ENCODE measurements at places on chromosomes 7 and 10. TPM values are rescaled to one million over a fixed set of nuclear protein-coding genes. Genes with fewer than 3 reads are reported as not detected.

The ADCY1 gene
- total RNA-seq: 1.2 TPM

The TLL2 gene
- total RNA-seq: 0.02 TPM

The TMEM225B gene
- 0.57 TPM for total RNA-seq

The ADAM8 gene
- total RNA-seq: 124 TPM

The GALNT17 gene
- total RNA-seq: not detected

The RGR gene
- total RNA-seq: not detected

The OR2F2 gene
- not detected for total RNA-seq

The ZNF862 gene
- 17.6 TPM for total RNA-seq

The PNLIP gene
- not detected for total RNA-seq

The OGDHL gene
- total RNA-seq: 0.44 TPM

The GET4 gene
- total RNA-seq: 17.7 TPM

The NAT16 gene
- not detected for total RNA-seq

The SLC26A4 gene
- 1.5 TPM for total RNA-seq

DNA sequence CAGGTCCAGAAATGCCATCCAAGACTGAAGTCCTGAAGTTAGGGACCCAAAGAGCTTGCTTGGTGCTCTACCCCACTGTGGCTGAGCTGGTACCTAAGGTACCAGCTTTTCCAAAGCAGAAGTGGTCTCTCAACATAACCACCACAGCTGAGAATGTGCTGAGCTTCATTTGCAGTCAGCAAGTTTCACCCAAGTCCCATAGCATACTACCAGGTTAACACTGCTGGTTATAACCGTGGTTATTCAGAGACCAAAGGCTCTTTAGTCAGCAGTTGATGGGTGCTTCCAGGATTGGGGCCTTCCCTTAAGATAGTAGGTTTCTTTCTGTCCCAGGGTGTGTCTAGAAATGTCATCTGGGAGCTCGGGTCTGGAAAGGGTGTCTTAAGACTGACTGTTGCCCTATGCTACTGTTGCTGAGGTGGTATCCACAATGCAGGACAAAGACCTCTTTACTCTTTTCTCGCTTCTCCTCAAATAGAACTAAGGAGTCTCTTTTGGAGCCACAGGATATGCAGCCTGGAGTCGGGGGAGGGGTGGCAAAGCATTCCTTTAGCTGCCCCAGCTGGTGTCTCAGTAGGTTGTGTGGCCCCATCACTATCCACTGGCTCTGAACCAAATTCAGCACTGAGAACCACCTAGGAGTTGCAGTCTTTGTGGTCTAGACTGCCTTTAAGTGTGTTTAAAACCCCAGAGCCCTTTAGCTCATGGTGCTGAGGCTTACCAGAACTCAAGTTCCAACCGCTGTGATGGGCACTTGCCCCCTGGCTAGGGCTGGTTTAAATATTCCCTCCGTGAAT lies 354.9 kb upstream of the SEMA3C start:
- no peak for DNase-seq

- DNase-seq: no peak
These were observed 150.6 kb downstream of the TRIL start for GRCh38 chr7:28807396-28807994.

- DNase-seq: no peak
These were observed 39.2 kb upstream of the MKLN1 start for GRCh38 chr7:131288450-131288849.

- no peak for DNase-seq
These were observed 63.1 kb downstream of the TNS3 start for GRCh38 chr7:47518827-47519226.

DNA sequence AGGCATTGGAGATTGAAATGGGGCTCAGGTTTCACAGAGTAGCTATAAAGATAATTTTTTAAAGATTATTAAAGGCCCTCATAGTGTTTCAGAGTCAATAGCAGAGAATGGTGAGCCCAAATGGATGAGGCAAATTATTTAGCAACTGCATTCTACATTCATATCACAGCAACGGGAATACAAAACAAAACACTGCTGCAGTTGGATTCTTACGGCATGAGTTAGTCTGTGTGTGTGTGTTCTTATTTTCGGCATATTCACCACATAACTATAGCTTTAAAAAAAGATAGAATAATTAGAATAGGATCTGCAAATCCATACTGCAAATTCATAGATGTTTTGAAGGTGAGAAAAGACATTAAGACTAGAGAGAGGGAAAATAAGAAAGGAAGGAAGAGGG lies 66.0 kb downstream of the SUGCT start:
- DNase-seq: no peak

GRCh38 chr10:123682477-123682876 lies 16.3 kb downstream of the GPR26 start:
- no peak for DNase-seq

- no peak for DNase-seq
These were observed 228.0 kb downstream of the DGKI start for GRCh38 chr7:137618748-137619147.

- no peak for DNase-seq
These were observed 3.9 kb upstream of the PWWP2B start for GRCh38 chr10:132392811-132393694.

DNA sequence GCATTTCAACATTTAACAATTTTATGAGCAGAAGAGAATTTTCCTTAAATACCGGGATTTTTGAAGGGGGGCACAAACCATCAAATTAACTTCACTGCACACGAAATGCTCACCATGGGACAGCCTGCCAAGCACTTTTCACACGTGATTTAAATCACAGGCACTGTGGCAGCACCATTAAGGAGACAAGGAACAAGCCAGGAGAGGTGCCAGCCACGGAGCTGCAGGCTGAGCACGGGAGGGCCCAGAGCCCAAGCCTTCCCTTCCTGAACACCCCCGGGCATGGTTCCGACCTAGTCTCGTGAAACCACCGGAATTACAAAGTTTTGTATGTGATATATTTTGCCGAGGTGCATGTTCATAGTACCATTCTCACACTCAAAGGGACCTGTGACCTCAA lies 13.4 kb downstream of the PITRM1 start:
- no peak for DNase-seq

- DNase-seq: no peak
These were observed 16.8 kb upstream of the ARHGAP12 start for GRCh38 chr10:31945392-31945791.

DNA sequence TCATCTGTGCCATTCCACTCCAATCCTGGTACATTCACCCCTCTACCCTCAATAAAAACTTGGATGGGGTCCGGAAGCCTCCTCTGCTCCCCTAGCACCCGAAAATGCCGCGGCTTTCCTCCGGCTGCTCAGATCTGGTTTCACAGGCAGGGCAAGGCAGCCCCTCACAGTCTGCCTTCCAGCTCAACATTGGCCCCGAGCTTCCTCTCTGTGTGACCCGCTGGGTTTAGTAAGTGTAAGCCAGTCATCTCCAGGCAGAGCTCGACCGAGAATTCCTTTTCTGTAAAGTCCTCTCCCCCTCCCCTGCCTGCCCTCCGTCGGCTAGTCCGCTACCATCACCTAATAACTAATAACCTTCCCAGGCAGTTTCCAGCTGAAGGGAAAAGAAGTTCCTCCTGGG lies 3.4 kb downstream of the INHBA start:
- no peak for DNase-seq

GRCh38 chr7:47502240-47502877 lies 79.6 kb downstream of the TNS3 start:
- no peak for DNase-seq

DNA sequence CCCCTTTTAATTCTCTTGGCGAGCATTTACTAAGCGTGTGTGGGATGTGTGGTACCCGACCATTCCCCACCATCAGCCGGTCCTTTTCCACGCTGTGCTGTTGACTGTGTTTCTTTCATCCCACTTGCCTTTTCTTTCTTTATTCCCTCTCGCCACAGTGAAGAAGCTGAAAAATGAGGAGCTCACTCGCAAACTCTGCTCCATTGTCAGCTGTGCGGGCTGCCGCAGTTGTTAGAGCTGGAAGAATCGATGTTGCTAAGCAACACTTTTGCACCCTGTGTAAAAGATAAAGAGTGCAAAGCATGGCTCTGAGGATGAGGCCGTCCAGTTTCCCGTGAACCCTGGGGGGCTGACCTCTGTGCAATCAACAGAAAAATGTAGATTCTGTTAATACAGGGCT lies 203.1 kb upstream of the NEBL start:
- no peak for DNase-seq

GRCh38 chr10:18005781-18006456 lies 54.2 kb downstream of the SLC39A12 start:
- DNase-seq: no peak

DNA sequence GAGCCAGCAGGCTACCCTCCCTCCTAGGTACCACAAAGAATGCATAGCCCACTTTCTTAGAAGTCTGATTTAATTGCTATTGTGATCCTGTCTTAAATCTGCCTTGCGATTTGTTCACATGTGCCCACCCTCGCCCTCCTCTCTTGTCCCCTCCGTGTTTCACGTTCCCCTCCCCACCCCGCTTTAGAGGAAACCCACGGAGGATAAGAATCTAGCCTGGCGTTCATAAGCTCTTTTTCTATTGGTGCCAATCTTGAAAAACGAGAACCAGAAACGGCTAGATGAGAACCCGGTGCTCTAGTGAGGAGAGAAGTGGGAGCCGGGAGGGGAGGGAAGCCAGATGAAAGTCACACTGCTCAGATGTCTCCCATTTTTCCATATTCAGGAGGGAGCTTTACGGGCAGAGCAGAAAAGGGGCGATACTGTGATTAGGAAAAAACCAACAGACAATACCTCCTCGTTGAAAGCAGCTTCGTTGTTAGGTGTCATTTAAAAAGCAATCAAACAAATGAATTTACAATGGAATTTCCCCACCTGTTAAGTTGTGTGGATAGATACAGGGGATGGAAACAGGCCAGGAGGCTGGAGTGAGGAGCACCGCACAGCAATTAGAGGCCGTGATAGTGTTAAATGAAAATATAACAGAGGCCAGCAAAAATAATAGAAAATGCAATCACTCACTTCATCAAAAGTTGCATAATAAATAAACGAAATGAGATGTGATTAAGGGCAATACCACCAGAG lies 272.1 kb downstream of the GATA3 start:
- DNase-seq: no peak

DNA sequence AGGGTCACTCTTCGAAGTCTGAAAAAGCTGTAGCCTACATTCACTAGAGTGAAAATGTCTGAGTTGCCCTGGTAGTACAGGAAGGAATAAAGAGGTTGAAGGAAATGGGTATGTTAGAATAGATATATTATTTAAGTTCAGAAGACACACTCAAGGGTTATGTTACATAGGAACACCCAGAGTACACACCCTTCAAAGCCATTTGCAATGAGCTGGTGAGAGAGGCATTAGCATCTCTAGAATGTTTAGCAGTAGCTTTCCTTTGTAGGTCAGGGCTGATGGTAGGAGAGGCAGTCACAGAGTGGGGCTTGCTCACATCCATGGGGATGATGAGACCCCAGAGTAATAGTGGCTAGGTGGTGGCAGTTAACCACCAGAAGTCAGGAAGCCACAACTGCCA lies 221.2 kb downstream of the SLC25A13 start:
- DNase-seq: no peak

- no peak for DNase-seq
These were observed 65.9 kb upstream of the MEOX2 start for GRCh38 chr7:15752377-15752776.

- no peak for DNase-seq
These were observed 319.3 kb upstream of the KMT2E start for GRCh38 chr7:104694710-104695109.

- no peak for DNase-seq
These were observed 159.7 kb downstream of the ADK start for GRCh38 chr10:74310652-74311257.

- no peak for DNase-seq
These were observed 113.2 kb downstream of the NPTX2 start for GRCh38 chr7:98730326-98730725.

DNA sequence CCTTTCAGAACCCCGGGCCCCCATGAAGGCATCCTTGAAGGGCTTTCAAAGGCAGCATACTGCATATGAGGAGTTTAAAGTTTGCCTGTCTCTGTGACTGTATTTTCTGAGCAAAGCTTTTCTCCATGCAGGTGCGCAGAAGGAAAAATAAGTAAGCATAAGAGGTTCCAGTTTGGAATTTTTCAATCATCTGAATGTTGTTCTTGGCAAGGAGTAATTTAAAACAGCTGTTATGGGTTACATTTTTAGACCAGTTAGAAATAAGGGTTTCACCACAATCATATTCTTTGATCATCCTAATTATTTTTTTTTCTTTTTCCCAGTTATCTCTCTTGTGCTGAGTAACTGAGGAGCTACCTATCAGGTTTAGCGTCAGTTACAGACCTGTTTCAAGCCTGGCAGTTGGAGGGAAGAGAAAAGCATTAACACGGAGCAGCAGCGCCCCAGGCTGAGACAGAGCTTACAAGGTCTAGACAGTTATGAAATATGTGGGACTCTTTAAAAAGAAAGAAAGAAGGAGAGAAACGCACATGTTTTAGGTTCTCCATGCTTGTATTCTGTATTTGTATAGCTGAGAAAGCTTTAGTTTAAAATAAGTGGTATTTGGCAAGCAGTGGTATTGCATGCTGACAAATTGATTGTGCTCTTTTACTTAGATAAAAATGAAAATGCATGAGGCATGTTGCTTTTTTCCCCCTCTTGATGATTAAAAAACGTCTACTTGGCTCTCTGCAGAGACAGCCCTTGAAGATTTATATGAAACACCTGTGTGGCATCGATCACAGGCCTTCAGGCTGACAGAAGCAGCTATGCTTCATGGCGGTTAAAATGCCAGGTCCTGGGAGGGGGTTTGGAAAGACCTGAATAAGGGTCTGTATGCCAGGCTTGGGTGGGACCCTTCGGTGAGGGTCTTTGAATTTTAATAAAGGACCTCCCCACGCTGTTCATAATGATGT lies 157.6 kb downstream of the GRK5 start:
- no peak for DNase-seq

- DNase-seq: no peak
These were observed 687.8 kb downstream of the IPMK start for GRCh38 chr10:57579926-57580325.

GRCh38 chr7:98802088-98802780 lies 67.6 kb downstream of the TMEM130 start:
- peak; percentile 77 for DNase-seq

- no peak for DNase-seq
These were observed 39.1 kb upstream of the ZNF273 start for GRCh38 chr7:64863969-64864368.

- no peak for DNase-seq
These were observed 6.8 kb upstream of the CDK6 start for GRCh38 chr7:92843034-92843760.

GRCh38 chr7:82445271-82445670 lies 1.7 kb upstream of the CACNA2D1 start:
- no peak for DNase-seq

GRCh38 chr7:129950933-129951225 lies 1.9 kb downstream of the UBE2H start:
- no peak for DNase-seq

DNA sequence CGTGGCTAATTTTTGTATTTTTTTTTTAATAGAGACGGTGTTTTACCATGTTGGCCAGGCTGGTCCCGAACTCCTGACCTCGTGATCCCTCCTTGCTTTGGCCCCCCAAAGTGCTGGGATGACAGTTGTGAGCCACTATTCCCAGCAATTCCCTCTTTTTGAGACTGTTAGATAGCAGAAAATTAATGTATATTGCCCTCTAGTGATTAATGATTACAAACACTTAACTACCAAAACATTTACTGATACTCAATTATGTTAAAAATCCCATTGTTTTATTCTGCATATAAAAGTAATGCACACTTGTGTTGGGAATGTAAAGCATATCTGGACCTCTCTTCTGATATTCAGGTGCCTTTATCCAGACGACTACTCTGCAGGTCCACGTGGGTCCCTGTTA lies 41.2 kb upstream of the COBL start:
- no peak for DNase-seq

All from activated CD4-positive, alpha-beta T cell treated with anti-CD3 and anti-CD28 coated beads for 36 hours (primary cell).